ENCODE measurements at places on chromosomes 6 and 20. TPM values are rescaled to one million over a fixed set of nuclear protein-coding genes. Genes with fewer than 3 reads are reported as not detected.

DNA sequence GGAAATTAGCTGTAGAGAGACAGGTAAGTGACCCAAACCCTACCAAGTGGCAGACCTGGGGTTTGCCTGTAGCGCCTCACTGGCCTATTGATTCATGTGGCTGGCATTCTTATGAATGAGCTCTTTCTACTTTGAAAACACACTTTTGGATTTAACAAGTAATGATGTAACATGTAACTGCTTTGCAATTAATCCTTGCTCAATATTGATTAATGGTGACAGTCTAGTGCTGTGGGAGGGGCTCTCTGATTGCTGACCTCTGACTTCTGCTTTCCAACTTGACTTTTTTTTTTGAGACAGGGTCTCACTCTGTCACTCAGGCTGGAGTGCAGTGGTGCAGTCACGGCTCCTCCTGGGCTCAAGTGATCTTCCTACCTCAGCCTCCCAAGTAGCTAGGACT, 82.7 kb downstream of the TIAM2 start:
- H3K27ac ChIP-seq, result no peak overlapping the region
- no peaks in the 10 kb centered on the region for H3K36me3 ChIP-seq
- no peak overlapping the region for H3K4me3 ChIP-seq
- H3K4me1 ChIP-seq, result no peaks in the 10 kb centered on the region
- no peak for DNase-seq

Gene CFAP206
- total RNA-seq, result 0.54 TPM

- no peak for DNase-seq
- peaks cover 29% of the 10 kb centered on the region for H3K4me1 ChIP-seq
- H3K36me3 ChIP-seq, result peaks cover 9% of the 10 kb centered on the region
- peak overlapping the region; percentile 90 for H3K27ac ChIP-seq
- no peaks in the 10 kb centered on the region for H3K27me3 ChIP-seq
These were observed 138.0 kb downstream of the HFE start for GRCh38 chr6:26224940-26225847.

Gene APOM
- total RNA-seq, result 2.2 TPM

DNA sequence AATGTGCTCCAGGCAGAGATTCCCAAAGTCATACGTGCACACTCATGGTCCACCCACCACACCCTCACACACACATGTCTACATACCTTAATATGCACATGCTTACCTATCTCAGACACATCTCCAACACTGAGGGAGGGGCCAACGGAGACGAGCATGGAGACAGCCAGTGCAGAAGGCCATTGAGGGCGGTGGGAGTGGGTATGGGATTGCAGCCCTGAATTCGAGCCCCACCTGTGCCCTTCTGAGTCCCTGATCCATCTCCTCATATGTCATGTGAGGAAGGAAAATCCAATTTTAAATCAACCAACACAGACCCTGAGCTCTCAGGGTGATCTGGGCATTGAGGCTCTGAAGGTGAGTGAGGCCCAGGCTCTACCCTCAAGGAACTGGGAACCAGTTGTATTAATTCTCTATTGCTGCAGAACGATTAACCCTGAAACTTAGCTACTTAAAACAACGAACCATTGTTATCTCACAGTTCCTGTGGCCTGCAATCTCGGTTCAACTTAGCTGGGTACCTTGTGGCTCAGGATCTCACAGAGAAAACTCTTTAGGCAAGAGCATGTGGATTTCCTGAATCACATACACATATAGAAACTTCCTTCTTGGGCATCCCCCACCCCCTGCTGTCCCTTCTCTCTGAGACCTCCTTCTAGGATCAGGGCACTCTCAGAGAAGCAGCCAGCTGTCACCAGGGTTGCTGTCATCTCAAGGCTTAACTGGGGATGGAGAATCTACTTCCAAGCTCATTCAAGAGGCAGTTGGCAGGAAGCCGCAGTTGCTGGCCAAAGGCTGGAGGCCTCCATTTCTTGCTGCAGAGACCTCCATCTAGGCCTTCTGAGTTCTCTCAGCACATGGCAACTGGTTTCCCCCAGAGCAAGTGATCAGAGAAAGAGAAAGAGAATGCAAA, 28.3 kb downstream of the GLP1R start:
- no peak for DNase-seq
- peaks cover 7% of the 10 kb centered on the region for H3K27me3 ChIP-seq
- H3K36me3 ChIP-seq, result no peaks in the 10 kb centered on the region
- H3K27ac ChIP-seq, result no peak overlapping the region
- H3K4me1 ChIP-seq, result no peaks in the 10 kb centered on the region
- H3K4me3 ChIP-seq, result no peak overlapping the region

Gene NHSL1
- 15.4 TPM for total RNA-seq

DNA sequence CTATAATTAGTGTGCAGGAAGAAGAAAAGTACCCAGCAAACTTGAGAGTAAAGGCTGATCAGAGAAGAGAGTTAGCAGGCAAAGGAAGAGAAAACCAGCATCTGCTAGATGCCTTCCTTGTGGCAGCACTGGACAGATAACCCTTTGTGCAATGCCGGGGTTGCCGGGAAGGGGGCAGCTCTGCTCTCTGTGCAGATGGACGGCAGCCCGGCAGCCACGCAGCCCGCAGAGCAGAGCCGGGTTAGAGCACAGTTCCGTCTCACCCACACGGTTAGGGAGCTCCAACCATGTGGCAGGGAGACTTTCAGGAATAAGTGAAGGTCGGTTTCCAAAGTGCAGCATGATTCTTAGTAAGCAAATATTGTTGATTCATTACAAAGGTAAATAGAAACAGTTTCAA, 80.0 kb upstream of the RPS6KA2 start:
- H3K4me1 ChIP-seq, result no peaks in the 10 kb centered on the region
- H3K4me3 ChIP-seq, result no peak overlapping the region
- no peaks in the 10 kb centered on the region for H3K27me3 ChIP-seq
- DNase-seq, result no peak
- H3K27ac ChIP-seq, result no peak overlapping the region
- H3K36me3 ChIP-seq, result no peaks in the 10 kb centered on the region

DNA sequence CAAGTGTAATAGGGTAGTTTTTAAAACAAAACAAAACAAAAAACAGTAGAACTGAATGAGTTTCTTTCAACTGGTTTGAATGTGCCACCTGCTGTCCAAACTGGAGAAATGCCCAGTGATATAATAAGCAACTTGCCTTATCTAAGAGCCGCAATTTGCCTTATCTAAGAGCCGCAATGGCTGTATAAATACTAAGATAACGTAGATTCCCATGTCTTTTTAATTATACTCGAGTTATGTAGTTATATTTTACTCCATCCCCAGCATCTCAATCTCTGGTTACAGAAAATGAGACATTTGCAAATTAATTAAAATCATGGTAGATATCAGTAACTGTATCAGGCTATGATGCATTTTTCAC, 67.2 kb downstream of the RPP40 start:
- no peak overlapping the region for H3K4me3 ChIP-seq
- H3K36me3 ChIP-seq, result no peaks in the 10 kb centered on the region
- peaks cover 22% of the 10 kb centered on the region for H3K4me1 ChIP-seq
- no peak for DNase-seq
- H3K27me3 ChIP-seq, result no peaks in the 10 kb centered on the region
- no peak overlapping the region for H3K27ac ChIP-seq

Gene CDSN
- total RNA-seq, result 0.12 TPM

DNA sequence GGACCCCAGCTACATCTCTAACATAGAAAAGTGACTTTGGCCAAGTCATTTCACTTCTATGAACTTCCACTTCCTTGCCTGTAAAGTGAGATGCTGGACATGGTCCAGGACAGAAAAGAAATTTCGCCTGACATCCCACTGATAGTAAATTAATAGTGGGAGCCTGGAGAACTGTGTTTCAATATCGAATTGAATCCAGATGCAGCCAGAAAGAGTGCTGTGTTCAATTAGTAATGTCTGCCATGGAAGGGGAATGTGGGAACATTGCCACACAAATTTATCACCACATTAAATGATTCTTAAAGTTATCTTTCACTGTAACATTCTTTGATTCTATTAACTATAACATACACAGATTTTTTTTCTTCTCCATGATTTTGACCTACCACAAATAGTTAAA, 255.0 kb downstream of the HACE1 start:
- H3K4me3 ChIP-seq, result no peak overlapping the region
- no peaks in the 10 kb centered on the region for H3K36me3 ChIP-seq
- no peak for DNase-seq
- no peaks in the 10 kb centered on the region for H3K4me1 ChIP-seq
- H3K27me3 ChIP-seq, result no peaks in the 10 kb centered on the region
- no peak overlapping the region for H3K27ac ChIP-seq

DNA sequence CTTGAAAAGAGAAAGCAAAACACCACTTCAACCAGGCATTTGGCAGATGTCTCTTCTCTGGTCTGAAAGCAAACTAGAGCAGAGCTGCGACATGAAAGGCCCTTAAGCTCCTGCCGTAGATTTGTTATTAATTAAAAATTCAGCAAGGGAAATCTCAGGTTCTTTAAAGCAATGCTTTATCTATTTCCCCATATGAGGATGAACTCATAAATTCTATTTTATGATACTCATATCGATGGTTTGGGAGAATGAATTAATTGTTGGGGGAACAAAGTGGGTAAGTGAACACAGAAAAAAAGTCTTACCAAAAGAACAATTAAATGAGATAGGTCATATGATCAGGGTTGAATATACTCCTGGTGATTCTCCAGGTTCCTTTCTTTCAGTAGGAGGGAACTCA, 464.7 kb upstream of the SLC35B3 start:
- no peak overlapping the region for H3K27ac ChIP-seq
- no peak for DNase-seq
- no peaks in the 10 kb centered on the region for H3K4me1 ChIP-seq
- H3K27me3 ChIP-seq, result no peaks in the 10 kb centered on the region

Gene TRIM40
- total RNA-seq, result not detected

- H3K27me3 ChIP-seq, result no peaks in the 10 kb centered on the region
- peaks cover 41% of the 10 kb centered on the region for H3K4me1 ChIP-seq
- H3K36me3 ChIP-seq, result no peaks in the 10 kb centered on the region
- no peak for DNase-seq
These were observed 3.7 kb downstream of the KCNK5 start for GRCh38 chr6:39225543-39225942.

Gene C6orf15
- total RNA-seq, result not detected

DNA sequence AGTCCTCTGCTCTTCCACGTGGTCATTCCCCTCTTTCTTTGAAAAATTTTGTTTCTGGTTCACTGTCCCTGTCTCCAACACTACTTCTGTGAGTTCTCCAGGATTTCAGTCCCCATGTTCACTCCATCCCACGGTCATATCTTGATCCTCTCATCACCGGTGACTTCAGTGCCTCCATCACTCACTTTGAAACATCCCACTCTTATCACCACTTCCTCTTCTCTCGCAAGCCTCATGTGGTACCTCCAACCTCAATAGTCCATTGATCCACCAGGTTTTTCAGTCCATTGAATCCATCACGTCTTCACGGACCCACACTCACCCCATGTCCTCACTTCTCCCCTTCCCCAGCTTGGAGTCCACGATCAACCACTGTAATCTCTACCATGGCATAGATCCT, 64.8 kb downstream of the CARMIL1 start:
- H3K27ac ChIP-seq, result no peak overlapping the region
- no peaks in the 10 kb centered on the region for H3K36me3 ChIP-seq
- DNase-seq, result no peak

Data from HCT116 (cell line).